ENCODE measurements at places on chromosomes 12 and 14.

GRCh38 chr12:3694673-3695072 lies 58.2 kb downstream of the CRACR2A start:
- DNase-seq = no peak

DNA sequence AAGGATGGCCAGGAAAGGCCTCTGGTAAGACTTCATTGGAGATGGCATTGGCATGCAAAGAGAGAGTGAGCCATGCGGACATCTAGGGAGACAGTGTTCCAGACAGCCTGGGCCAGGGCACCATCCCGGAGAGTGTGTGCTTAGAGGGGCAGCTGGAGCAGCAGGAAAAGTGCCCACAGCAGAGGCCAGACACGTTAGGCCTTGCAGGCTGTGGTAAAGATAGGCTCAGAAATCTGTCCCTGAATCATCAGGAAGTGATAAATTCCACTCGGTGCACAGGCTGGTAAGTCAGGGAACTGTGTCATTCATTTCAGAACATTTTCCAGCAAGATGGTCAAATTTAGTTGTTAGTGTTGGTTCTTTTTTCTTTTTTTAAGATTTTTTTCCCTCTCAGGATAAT lies 8.8 kb downstream of the GALNT16 start:
- no peak for DNase-seq

GRCh38 chr12:123833830-123834229 lies 71.7 kb downstream of the DNAH10 start:
- no peak for DNase-seq

DNA sequence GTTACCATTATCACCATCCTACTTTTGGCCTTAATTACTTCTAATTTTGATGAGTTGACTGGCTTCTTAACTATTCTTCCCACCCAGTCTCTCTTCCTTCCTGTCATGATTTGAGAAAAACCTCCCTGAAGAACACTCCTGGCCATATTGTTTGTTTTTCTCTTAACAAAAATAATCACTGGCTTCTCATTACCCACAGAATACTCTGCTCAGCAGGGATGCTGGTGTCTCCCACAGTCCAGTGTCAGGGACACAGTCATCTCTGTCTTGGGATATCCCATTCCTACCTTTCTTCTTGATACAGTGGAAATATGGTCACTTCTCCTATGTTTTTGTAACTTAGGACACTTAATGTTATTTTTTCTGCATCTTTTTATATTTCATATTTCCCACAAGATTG lies 103.7 kb downstream of the SRGAP1 start:
- DNase-seq = no peak

DNA sequence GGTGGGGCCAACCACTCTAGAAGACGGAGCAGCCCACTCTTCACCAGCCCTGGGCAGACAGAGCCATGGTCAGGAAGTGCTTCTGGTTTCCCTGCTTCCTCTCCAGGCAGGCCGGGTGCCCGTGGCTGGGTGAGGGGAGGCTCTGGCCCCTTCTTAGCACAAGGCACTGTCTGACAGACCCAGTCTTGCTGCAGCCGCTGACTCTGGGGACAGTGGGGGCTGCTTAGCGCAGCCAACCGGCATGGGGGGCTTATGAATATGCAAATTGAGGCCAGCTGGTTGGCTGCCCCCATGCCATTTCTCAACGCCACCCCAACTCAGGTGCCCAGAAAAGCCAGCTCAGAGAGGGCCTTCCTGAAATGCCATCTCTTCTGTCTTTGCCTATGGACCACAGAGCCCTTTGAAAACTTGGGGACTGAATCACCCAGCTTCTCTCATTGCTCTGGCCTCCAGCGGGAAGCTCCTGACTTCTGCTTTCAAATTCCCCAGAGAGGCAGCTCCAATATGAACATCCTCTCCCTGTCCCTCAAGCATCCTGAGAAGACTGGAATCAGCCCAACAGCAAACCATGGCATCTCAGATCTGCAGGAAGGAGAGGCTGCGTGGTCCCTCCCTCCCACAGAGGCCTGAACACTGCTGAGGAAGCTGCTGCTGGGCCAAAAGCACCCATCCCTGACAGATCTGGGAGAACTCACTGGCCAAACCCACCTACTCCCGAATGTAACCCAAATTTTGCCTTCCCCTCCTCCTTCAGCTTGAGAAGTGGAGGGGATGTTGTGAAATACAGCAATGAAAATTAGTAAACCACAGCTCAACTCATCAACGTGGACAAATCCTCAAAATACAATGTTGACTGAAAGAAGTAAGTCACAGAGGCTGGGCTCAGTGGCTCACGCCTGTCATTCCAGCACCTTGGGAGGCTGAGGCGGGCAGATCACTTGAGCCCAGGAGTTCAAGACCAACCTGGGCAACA lies at the start of gene PROX2:
TSS of gene PROX2 (minus strand) at position 205 of the 973 bp plus-strand sequence. CDS start 12,311 bp downstream, outside the sequence.
- DNase-seq = peak; percentile 11

DNA sequence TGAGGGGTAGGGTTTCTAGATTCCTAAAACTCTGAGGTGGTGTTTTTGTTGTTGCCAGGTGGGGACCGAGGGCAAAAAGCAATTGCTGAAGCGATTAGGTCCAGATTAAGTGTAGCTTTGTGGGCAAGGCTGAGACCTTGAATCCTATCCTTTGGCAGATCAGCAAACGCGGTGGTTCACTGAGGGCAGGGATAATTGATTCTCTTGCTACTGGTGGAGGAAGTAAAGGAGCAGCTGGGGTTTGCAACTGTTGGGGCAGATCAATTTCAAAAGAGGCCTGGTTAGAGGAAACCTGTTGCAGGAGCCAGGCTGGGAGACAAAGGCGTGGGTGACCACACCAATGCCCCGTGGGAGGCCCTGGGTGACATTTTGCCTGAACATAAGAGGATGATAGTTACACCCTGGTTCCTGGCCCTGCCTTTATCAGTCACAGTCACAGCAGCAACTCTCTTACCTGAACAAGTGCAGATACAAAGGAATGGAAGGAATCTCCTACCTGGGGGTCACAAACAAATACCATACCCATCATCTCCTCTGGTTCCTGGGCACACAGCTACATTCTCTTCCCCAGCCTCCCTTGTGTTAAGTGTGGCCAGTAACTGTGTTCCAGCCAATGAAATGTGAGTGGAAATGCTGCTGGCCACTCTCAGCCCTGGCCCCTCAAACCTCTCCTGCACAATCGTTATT lies 43.3 kb upstream of the RASSF3 start:
- DNase-seq = no peak

DNA sequence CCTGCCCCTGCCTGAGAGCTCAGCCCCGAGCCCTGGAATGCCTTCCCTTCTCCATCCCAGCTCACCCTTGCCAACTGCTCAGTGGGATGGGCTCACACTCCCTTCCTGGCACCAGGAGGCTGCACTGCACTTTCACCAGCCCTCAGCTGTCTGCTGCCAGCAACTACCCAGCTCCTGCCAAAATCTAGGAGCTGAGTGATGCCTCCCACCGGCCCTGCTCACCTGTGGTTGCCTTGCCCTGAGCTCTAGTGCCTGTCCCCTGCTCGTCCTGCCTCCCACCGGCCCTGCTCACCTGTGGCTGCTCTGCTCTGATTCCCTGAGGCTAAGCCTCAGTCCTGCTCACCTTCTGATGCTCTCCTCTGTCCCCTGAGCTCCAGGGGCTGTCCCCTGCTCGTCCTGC lies 119.8 kb downstream of the TMEM121 start:
- no peak for DNase-seq

DNA sequence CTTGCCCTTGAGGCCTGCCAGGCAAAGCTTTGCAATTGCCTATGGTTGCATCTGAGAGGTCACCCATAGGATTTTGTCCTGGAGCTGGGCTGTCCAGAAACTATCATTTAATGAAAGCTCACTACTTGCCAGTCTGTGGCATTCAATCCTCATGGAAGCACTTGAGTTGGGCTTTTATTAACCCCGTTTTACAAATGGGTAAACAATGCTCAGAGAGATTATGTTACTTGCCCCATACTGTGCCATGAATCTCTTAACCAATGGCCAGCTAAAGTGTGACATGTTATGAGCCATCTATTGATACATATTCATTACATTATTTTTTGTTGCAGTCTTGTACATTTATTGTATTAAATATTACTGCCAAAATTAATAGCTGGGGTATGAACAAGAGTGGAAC lies 35.9 kb downstream of the PDZRN4 start:
- no peak for DNase-seq

DNA sequence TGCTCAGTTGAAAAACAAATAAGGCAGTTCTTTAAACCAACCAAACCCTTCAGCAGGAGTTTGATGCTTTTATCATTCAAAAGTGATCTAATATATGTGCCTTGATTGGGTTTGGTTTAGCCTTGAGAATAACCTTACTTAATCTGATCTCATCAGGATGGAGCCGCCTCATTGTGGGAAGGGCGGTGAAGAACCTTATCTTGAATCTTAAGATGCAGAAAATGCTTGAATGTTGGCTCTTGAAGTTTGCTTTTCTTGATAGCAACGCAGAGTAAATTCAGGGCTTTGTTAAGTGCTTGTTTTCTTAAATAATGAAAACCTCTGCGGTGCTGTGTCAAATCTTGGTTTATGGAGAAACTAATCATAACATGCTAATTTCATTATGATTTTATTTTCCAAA lies 138.2 kb downstream of the MON2 start:
- no peak for DNase-seq

Data from activated T-cell treated with anti-CD3 and anti-CD28 coated beads for 24 hours (primary cell).